NCI-H524 (cell line): ENCODE measurements at places on chromosomes 2 and 18.
A peak's percentile ranks its signal among the peaks of the same experiment; 100 is the strongest.

DNA sequence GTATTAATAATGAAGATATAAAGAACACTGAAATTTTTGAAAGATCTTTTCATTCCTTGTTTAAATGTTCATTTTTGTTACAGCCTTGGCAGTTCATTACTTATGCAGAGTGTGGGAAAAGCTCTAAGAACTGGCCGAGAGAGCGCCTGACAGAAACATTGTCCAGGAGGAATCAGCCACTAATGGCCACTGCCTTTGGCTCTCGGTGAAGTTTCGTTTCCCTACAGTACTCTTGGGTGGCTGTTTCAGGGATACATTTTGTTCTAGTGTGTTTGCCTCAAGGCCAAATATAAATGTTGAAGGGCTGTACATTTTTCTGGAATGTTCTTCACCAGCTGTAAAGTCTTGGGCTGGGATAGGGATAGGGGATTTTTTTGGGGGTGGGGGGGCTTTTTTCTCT lies 10.7 kb downstream of the SPTBN1 start:
- no peak for DNase-seq

GRCh38 chr2:158966312-158966711 lies 2.1 kb upstream of the TANC1 start:
- no peak for DNase-seq

DNA sequence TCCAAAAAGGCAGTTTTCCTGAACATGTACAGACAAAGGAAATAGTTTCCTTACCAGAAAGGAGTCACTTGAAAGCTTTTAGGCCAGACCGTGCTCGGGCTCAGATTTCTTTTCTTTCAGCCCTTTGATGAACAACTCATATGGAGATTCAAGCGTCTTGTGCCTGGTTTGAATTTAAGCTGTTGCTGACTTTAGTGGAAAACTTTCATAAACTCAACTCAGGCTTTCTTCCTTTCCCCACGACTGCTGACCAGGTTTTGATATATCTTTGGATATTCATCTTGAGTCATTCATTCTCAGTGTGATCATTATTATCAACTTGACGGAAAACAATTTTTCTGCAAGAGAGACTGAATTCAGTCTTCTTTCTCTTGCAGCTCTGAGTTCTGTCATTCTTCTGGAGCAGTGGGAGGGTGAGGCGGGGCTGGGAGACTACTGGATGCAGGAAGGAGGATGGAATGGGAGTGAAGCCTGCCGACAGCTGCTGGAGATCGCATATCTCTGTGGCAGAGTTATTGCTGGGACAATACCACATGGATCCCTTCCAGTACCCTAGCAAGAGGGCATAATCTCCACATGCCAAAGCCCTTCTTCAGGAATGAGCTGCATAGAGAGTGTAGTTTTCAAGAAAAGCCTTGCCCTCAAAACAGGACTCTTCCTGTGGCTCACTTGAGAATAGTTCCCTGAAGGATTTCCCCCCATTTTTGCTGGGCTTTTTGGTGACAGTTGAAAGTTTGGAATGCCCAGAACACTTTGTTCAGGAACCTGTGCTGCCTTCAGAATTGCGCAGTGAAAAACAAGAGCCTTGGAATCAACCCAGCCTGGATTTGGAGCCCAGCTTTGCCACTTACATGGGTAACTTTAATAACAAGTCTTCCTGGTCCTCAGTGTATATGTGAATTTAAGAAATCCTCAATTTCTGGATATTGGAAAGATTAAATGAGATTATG lies 364.4 kb downstream of the ZNF521 start:
- peak; percentile 56 for DNase-seq

DNA sequence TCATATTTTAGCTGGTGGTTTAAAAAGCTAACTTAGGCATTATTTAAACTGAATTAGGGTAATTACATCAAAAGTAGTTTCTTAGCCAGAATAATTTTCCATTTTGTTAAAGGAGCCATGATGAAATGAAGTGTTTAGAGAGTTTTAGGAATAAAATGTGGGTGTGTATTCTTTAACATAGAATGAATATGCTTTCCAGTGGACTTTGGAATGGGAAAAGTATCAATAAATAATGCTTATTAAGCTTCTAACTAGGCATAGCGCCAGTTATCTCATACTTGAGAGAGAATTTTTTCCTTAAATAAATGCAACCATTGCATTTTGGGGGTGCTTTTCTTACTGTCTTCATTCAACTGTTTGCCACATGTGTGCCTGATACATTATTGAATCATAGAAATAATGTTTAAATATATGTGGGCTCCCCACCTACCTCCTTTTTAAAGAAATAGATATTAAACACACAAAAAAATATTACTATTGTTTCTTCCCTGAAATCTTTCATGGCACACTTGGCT lies 90.4 kb downstream of the CAMKMT start:
- no peak for DNase-seq

DNA sequence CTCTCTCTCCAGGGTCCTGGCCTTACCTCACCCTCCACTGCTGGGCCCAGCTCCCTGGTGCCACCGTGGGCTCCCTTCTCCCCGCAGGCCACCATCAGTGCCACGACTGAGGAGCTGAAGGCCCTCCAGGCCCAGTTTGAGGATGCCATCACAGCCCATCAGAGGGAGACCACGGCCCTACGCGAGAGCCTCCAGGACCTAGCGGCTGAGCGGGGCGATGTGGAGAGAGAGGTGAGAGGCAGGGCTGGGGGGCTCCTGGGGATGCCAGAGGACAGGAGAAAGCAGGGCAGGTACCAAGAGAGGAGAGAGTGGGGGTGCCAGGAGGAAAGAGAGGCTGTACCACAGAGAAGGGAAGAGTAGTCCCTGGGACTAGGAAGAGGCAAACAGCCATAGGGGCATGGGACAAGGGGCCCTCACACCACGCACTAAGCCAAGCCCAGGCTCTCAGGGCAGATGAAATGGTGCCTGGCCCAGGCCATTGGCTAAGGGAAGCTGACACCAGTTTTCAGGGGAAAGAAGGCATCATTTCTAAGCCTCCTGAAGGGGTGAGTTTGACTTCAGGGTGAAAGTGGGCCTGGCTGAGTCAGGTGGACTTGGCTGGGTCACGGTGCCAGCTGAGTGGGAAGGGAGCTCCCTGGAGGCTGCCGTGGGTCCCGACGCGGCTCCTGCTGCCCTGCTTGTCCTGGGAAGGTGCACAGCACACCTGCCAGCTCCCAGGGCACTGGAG lies 39.0 kb upstream of the SNED1 start:
- DNase-seq, result no peak

DNA sequence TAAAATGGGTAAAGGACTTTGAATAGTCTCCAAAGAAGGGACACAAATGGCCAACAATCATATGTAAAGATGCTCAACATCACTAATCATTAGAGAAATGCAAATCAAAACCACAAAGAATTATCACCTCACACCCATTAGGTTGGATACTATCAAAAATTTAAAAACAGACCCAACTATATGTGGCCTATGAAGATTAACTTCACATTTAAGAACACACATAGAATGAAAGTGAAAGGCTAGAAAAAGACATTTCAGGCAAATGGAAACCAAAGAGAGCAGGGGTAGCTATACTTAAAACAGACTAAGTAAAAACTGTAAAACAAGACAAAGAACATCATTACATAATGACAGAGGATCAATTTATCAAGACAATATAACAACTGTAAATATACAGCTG lies 53.5 kb upstream of the ASPRV1 start:
- no peak for DNase-seq

GRCh38 chr2:6024229-6024628 lies 332.0 kb downstream of the SOX11 start:
- no peak for DNase-seq

DNA sequence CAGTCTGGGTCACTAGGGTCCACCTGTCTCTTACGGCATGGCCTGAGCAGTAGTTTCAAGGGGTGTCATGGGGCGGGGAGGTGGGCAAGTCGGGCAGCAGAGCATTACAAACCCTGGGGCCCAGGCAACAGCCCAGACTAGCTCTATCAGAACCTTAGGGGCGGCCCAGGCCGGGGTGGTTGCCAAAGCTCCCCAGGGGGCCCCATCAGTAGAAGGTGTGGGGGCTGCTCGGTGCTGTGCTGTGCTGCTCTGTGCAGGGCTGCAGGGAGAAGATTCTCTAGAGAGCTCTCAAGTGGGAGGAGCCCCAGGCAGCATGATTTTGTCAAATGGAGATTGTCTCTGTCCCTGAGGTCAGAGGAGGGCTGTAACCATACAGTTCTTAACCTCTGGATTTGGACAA lies 36.4 kb upstream of the SLC14A1 start:
- peak; percentile 30 for DNase-seq

- no peak for DNase-seq
These were observed 1.4 kb upstream of the CFAP65 start for GRCh38 chr2:219042750-219043149.

GRCh38 chr18:45291621-45292615 lies 323.4 kb upstream of the SLC14A2 start:
- DNase-seq, result peak; percentile 80

DNA sequence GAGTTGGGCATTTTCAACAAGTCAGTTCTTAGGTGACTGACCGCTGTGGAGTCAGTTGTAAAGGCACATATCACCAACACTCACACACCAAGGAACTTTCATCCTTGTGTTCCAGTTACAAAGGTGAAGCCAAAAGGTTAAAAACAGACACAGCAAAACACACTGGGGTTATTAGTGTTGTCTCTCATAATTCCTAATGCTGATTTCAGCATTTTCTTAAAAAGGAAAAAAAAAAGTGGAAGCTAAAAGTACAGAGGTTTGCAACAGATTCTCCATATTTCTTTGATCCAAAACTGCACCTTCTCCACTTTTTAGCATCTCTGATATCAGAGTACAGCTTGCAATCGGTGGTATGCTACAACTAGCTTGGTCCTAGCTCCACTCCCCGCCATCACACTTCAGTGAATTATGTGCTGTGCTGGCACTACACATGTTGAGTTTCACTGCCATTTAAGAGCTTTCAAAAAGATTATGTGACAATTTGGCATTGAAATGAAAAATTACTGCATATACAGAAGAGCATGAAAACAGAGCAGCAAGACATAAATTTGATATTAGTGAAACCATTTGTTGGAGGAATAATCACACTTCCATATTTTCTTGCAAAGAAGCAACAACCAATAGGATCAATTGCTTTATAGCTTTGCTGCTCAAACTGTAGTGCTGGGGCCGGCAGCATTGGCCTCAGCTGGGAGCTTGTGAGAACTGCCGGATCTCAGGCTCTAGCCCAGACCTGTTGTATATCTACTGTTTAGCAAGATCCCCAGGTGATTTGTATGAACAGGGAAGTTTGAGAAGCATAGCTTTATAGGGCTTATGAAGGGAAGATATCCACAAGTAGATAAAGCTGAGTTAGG lies 62.3 kb upstream of the DAPL1 start:
- no peak for DNase-seq

- no peak for DNase-seq
These were observed 87.8 kb downstream of the PDE11A start for GRCh38 chr2:177984749-177985148.

DNA sequence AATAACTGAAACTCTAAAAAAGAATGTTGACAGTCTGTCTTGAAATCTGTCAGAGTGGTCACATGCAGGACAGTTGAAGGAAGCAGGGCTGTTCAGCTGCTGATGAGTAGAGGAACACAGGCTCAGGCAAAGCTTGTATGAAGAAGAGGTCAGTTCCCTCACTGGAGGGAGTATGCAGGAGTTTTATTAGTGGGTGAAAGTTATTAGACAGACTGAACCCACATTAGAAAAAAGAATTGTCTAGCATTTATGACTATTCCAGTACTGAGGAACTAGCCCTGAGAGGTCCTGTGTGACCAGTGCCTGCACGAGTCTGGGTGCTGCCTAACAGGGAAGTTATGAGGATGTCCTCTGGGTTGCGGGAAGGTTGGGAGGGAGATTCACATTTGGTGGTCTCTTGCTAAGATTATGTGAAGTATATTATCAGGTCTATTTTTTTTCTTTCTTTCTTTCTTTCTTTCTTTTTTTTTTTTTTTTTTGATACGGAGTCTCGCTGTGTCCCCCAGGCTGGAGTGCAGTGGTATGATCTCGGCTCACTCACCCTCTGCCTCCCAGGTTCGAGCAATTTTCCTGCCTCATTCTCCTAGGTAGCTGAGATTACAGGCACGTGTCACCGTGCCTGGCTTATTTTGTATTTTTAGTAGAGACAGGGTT lies 9.6 kb downstream of the TET3 start:
- no peak for DNase-seq

DNA sequence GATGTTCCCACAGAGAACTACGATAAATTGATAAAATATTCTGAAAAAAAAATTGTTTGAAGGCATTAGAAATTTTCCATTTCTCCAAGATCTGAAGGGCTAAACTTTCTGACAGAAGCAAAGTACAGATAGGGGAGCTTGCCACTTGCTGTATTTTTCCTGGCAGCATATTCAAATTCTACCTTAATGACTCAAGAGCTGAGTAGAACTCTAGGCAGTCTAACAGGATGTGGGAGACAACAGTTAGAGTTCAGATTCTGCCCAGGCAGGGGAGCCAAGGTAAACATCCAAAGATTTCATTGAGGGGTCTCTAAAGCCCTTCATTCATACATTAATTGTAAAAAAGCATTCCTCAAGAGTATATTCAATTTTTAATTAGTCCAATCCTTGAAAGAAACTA lies 46.0 kb upstream of the RIT2 start:
- DNase-seq, result no peak

GRCh38 chr2:37211212-37211611 lies 14.9 kb downstream of the CEBPZOS start:
- DNase-seq, result no peak

DNA sequence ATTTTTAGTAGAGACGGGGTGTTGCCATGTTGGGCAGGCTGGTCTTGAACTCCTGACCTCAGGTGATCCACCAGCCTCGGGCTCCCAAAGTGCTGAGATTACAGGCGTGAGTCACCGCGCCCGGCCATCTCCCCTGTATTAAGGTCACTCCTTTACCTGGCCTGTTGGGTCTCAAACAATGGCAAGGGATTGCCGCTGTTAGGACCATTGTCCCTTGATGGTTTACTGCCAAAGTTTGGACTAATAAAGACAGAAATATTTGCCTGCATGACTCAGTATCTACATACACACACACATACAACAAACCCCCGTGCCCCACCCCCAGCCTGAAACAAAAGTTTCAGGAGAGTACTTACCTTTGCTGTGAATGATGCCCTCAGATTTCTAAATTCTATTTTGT lies 16.5 kb downstream of the PARD3B start:
- no peak for DNase-seq

- DNase-seq, result peak; percentile 95
These were observed 116.0 kb downstream of the ZEB2 start for GRCh38 chr2:144403933-144404332.

- DNase-seq, result no peak
These were observed 133.5 kb downstream of the QPCT start for GRCh38 chr2:37477921-37478320.

DNA sequence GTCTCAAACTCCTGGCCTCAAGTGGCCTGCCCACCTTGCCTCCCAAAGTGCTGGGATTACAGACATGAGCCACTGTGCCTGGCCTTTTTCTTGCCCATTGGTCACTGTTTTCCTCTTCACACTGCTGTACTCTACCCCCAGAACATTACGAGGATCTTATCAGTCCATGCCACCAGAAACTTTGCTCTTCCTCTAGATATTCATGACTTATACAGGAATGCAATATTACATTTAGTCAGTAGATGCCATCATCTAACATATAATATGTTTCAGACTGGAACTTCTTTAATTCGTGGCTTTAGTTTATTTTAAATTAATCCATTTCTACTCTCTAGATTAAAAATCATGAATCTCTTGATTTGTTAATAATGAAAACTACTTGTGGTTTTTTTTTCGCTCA lies 135.5 kb downstream of the COMMD1 start:
- DNase-seq, result no peak
